HS-27A (cell line): ENCODE measurements at places on chromosomes 2 and 18.

- DNase-seq: no peak
These were observed 115.3 kb upstream of the FZD5 start for GRCh38 chr2:207885010-207885409.

DNA sequence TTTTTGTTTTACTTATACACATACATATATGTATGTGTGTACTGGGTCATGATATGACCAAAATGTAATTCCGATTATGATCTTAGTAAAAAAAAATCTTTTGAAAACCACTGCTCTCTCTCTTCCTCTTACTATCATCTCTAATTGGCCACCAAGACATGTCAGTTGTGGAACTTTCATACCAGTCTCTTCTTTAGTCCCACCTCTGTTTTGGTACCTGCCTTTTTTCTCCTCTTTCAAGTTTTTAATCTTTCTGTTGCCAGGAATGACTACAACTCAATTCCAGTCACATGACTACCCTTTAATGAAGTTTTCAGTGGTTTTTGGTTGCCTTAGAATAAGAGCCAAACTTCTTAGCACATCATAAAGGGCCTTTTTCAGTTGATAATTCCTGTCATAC lies 17.1 kb downstream of the RBM44 start:
- DNase-seq: no peak

DNA sequence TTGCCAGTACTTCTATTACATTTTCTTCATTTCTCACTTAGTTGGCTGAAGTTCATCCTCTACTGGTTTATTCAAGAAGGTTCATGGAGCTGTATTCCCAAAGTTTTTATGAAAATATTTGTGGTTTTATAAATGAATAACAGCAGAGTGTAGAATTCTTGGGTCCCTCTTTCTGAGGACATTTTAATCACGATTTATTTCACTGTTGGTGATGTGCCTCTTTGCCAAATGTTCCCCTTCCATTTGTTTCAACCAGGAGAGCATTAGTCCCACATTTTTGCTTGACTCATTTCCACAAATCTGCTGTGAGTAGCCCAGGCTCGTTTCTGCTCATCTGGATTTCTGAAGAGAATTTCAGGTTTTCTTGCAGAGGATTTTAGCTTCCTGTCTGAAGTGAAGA lies 20.8 kb downstream of the COPS7B start:
- no peak for DNase-seq

- no peak for DNase-seq
These were observed 278.4 kb downstream of the PRKCE start for GRCh38 chr2:45929674-45930395.

DNA sequence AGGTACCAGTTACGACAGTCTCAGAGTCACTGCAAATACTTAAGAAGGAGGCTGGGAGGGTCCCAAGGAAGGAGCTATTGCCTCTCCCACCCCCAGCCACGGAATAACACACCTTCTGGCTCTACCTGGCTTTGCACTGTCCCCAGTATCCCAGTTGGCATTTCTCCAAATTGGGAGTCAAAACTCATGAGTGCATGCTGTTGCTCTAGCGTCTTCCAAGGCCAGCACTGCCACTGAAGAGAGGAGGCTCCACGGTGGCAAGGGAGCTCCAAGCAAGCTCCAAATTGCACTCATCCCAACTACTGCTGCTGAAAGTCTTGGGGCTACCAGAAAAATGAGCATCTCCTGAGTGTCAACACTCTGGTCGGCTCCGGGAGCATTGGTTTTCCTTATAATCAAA lies 1.6 kb downstream of the SCTR start:
- DNase-seq: no peak

DNA sequence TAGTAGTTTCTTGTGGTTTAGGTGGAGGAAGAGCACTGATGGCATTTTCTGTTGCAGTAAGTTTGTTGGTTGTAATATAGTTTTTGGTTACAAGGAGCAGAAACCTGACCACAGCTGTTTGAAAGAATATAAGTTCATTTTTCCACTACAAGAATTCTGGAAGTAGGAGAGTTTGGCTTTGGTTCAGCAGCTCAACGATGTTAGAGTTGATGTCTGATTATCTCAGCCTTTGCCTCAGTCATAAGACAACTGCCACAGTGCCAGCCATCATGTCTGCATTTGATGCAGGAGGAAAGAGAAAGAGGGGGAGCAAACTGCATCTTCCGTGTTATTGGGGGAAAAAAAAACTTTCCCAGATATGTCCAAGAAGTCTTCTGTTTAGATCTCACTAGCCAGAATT lies 119.1 kb downstream of the LYPD1 start:
- DNase-seq: no peak

GRCh38 chr2:21779786-21780185 lies 656.0 kb downstream of the TDRD15 start:
- DNase-seq: no peak

GRCh38 chr2:88074854-88075292 lies 7.2 kb downstream of the SMYD1 start:
- peak; percentile 36 for DNase-seq

- no peak for DNase-seq
These were observed 610.6 kb downstream of the IRS1 start for GRCh38 chr2:226189061-226189460.

- no peak for DNase-seq
These were observed 18.4 kb downstream of the KCNK3 start for GRCh38 chr2:26710743-26711456.

DNA sequence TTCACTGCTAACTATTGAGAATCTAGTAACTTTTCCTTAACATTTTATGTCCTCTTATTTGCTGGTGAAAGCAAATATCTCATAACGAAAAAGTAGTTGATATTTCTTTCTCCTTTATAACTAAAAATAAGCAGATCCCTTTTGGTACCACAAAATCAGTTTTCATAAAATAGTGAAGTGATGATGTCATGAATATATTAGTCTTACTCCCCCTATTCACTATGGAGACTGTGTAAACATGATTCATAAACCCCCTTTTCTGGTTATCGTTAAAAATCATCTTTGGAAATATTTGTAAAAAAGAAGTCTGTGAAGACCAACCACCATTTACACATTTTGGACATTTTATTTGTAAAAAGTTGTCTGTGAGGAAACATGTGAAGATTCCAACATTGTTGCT lies 734.9 kb downstream of the NUP35 start:
- DNase-seq: no peak

DNA sequence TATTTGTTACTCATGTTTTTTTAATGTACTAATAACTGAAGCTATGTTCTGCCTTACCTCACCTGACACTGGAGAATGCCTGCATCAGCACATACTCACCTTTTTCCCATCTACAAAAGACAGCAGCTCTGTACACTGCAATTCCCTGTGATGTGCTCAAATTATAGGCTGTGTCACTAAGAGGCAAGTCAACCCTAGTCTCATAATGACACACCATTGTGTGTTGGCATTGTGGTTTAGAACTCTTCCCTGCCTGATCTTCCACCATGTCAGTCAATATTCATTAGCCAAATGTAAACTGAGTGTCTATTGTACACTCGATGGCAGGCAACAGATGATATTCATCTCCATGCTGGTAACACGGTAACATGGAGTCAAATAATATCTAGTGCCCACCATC lies 332.1 kb upstream of the TCF4 start:
- DNase-seq: no peak

- no peak for DNase-seq
These were observed 371.3 kb downstream of the RNF144A start for GRCh38 chr2:7288484-7288883.

- no peak for DNase-seq
These were observed 528 bp upstream of the PCGF1 start for GRCh38 chr2:74507926-74508520.

DNA sequence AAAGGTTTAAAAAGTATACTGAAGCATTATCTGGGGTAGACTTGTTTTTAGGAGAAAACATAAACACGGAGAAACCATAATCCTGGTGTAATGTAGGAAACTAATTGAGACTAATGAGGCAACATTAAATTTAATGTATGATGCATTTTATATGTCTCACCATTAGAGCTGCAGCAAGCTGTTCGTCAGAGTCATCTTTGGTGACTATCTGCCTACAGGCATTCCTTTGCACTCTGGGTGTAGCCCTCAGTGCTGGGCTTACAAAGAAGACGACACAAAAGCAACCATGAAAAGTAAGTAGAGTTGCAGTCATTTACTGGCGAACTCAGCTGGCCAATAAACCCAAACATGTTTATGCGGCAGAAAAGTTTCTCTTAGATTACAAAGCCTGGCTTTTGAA lies 415.3 kb upstream of the ZEB2 start:
- DNase-seq: no peak

- no peak for DNase-seq
These were observed 80.5 kb downstream of the FOXI3 start for GRCh38 chr2:88372042-88372441.

DNA sequence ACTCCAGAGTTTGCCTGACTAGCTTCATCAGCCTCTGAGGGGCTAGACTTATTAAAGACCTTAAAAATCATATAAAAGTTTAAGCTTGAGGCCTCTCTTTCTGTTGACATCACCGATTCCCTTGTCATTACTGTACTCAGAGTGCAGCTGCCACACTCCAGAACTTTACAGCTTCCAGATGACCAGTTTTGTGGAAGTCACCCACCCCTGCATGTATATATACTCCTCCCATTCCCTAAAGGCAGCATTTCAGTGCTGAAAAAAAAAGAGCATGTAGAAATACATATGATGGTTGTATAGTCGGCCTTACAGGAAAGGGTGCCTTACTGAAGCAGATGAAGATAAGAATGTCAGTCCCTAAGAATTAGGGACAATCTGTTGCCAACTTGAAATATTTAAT lies 117.3 kb downstream of the FEZ2 start:
- no peak for DNase-seq

- no peak for DNase-seq
These were observed 33.8 kb downstream of the PARD3B start for GRCh38 chr2:204578928-204579598.

- DNase-seq: no peak
These were observed 200.8 kb downstream of the PLCL1 start for GRCh38 chr2:198004921-198005829.

DNA sequence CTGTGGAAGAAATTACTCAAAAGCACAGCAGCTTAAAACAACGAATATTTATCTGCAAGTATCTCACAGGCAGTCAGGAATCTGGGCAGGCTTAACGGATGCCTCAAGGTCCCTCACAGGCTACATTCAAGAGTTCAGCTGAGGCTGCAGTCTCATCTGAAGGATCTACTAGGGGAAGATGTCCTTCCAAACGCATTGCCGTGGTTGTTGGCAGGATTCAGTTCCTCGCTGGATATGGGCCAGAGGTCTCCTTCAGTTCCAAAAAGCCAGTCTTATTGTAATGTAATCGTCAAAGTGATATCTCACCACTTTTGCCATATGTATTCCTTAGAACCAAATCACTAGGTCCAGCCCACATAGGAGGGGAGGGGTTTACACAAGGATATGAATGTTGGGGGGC lies 98.2 kb upstream of the EPAS1 start:
- no peak for DNase-seq
